Sigmoid colon (tissue), 7 donors: ENCODE measurements at places on chromosomes 6 and 20. TPM values are rescaled to one million over a fixed set of nuclear protein-coding genes. Genes with fewer than 3 reads are reported as not detected.

The POLH gene
- 4.9 TPM for total RNA-seq

The PAX1 gene
- not detected for total RNA-seq

The RIPOR2 gene
- 6.1 TPM for total RNA-seq

The CPNE5 gene
- 0.99 TPM for total RNA-seq

The HLA-B gene
- 346 TPM for total RNA-seq

The BPIFB4 gene
- total RNA-seq = not detected

The GNAS-AS1 gene
- 0.33 TPM for total RNA-seq

The CSNK2B gene
- total RNA-seq = 227 TPM

The TCP1 gene
- total RNA-seq = 119 TPM

The CALHM4 gene
- total RNA-seq = not detected

The PRL gene
- total RNA-seq = not detected

The ZFP57 gene
- total RNA-seq = not detected

The OTOR gene
- total RNA-seq = not detected

The HLA-DRA gene
- 119 TPM for total RNA-seq

The DDX43 gene
- total RNA-seq = 9.4 TPM

The ZBTB22 gene
- total RNA-seq = 9.4 TPM

The DEFB132 gene
- total RNA-seq = not detected

The LHFPL5 gene
- total RNA-seq = not detected

The BEND6 gene
- total RNA-seq = 1.1 TPM

The STX11 gene
- total RNA-seq = 5.6 TPM

The ANGPT4 gene
- total RNA-seq = not detected

The WFDC12 gene
- total RNA-seq = not detected

The GJA10 gene
- not detected for total RNA-seq

The APOBEC2 gene
- 0.66 TPM for total RNA-seq

The RIPK1 gene
- 25.7 TPM for total RNA-seq

The SAPCD1 gene
- total RNA-seq = 4.2 TPM

The RFX6 gene
- total RNA-seq = not detected

The PKHD1 gene
- under 0.01 TPM for total RNA-seq

The EPHA7 gene
- total RNA-seq = 122 TPM
